Bronchus fibroblast of lung (primary cell): ENCODE measurements at places on chromosomes 2 and 18. TPM values are rescaled to one million over a fixed set of nuclear protein-coding genes. Genes with fewer than 3 reads are reported as not detected.

Gene PAIP2B
- total RNA-seq: 0.45 and 0.67 TPM in 2 replicates

Gene SCRN3
- 12.2 and 17.3 TPM in 2 replicates for total RNA-seq

Gene C2orf15
- not detected in 2 replicates for total RNA-seq

Gene UNC80
- not detected in 2 replicates for total RNA-seq

Gene SCN7A
- total RNA-seq: 0.74 and 0.84 TPM in 2 replicates

Gene AQP12B
- total RNA-seq: not detected in 2 replicates

Gene AOX1
- total RNA-seq: 27.8 and 36.7 TPM in 2 replicates

Gene VIL1
- not detected in 2 replicates for total RNA-seq

Gene RTP5
- not detected in 2 replicates for total RNA-seq

Gene LONRF2
- under 0.01 TPM in 2 replicates for total RNA-seq

Gene RMDN2
- total RNA-seq: 2.4 and 2.5 TPM in 2 replicates

Gene MOGAT1
- not detected in 2 replicates for total RNA-seq

Gene GIGYF2
- total RNA-seq: 21.3 and 26.9 TPM in 2 replicates

Gene CRYGC
- not detected in 2 replicates for total RNA-seq

Gene SERPINB5
- 0.15 TPM in 1 of 2 replicates, not detected in the other for total RNA-seq

Gene MC5R
- not detected in 2 replicates for total RNA-seq

Gene LHCGR
- total RNA-seq: not detected in 2 replicates

Gene PROKR1
- not detected in 2 replicates for total RNA-seq

Gene RIT2
- not detected in 2 replicates for total RNA-seq

Gene CXCR1
- total RNA-seq: not detected in 2 replicates

Gene RBKS
- total RNA-seq: 0.89 and 1.2 TPM in 2 replicates

Gene LCT
- total RNA-seq: not detected in 2 replicates

Gene TDRD15
- not detected in 2 replicates for total RNA-seq

Gene TMEM182
- 1.7 and 1.9 TPM in 2 replicates for total RNA-seq

Gene CCT7
- 421 and 493 TPM in 2 replicates for total RNA-seq

Gene CNRIP1
- 61.2 and 62.9 TPM in 2 replicates for total RNA-seq

Gene SPATA3
- not detected in 2 replicates for total RNA-seq

Gene ZBTB7C
- total RNA-seq: not detected in 2 replicates

Gene LANCL1
- total RNA-seq: 34.5 and 43.0 TPM in 2 replicates

Gene POLE4
- total RNA-seq: 29.4 and 31.3 TPM in 2 replicates

Gene RAPGEF4
- total RNA-seq: 0.17 and 1.8 TPM in 2 replicates

Gene TTC27
- total RNA-seq: 19.2 and 20.7 TPM in 2 replicates

Gene TMEM17
- total RNA-seq: 1.5 and 2.1 TPM in 2 replicates

Gene DUSP19
- 1.2 and 1.5 TPM in 2 replicates for total RNA-seq

Gene DLX2
- 0.15 TPM in 1 of 2 replicates, not detected in the other for total RNA-seq

Gene PLGLB2
- total RNA-seq: 0.89 TPM in 1 of 2 replicates, not detected in the other

Gene NMS
- not detected in 2 replicates for total RNA-seq

Gene SP5
- not detected in 2 replicates for total RNA-seq

Gene SMYD1
- not detected in 2 replicates for total RNA-seq

Gene ALLC
- total RNA-seq: not detected in 2 replicates

Gene ALKAL2
- not detected in 2 replicates for total RNA-seq

Gene SPP2
- not detected in 2 replicates for total RNA-seq
